ENCODE measurements at places on chromosomes 12 and 14.

- DNase-seq = no peak
Measured at GRCh38 chr14:89461256-89461655, 44.2 kb upstream of the FOXN3 start.

- no peak for DNase-seq
Measured at GRCh38 chr12:49733219-49734017, 7.9 kb upstream of the TMBIM6 start.

DNA sequence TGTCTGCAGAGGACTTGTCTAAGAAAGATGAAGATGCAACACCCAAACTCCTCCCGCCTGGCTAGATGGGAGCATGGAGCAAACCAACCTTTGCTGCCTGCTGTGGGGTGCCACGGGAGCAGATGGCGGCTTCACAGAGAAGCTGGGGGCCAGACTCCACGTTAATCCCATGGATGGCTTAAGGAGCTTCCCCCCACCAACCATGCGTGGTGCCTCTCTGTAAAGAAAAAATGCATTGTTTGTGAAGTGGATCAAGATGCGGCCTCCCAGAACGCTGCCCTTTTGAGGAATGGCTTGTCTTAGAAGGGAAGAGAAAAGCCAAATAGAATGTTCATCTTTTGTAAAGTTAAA lies 15.6 kb downstream of the MVK start:
- DNase-seq = no peak

GRCh38 chr12:45775964-45776363 lies 46.5 kb downstream of the ARID2 start:
- DNase-seq = no peak

GRCh38 chr14:54329082-54329695 lies 67.6 kb upstream of the CDKN3 start:
- no peak for DNase-seq

- DNase-seq = no peak
Measured at GRCh38 chr12:6956021-6956727, 5.0 kb downstream of the PTPN6 start.

GRCh38 chr12:77013091-77013490 lies 52.3 kb downstream of the E2F7 start:
- DNase-seq = no peak

- no peak for DNase-seq
Measured at GRCh38 chr12:96892104-96892503, 15.0 kb upstream of the NEDD1 start.

- DNase-seq = no peak
Measured at GRCh38 chr14:30417121-30417520, 141.8 kb upstream of the G2E3 start.

DNA sequence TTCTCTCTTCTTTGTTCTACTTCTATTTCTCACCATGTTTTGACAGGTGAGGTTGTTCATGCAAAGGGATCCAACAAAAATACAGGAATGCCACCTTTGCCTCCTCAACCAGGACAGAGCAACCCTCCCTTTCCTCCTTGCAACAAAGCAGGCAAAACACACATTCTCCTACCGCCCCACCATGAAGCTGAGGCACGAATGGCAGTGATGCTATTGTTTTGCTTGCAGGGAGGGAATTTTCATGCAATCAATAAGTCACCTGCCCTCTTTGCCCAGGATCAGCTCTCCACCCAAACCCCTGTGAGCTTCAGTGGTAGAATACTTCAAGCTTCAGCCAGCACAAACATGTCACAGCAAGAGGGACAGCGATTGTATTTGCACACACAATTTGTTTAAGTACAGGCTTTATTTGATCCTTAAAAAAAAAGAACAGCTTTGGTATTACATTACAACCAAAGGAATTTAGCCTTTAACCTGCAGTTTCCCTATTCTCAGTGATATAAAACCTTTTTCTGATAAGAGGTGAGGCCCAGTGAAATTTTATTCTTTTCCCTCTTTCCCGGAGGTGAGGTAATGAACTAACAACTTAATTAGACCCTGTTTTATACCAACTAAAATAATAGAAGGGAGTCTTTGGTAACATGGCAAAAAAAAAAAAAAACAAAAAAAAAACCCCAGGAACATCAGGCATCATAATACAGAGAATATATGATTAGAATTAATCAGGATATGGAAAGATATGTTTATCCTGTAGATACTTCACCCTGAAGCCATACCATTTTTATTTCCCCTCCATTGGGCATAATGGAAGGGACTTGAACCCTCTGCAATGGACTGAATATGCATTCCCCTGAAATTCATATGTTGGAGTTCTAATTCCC lies 87.0 kb upstream of the EEA1 start:
- no peak for DNase-seq

- DNase-seq = no peak
Measured at GRCh38 chr12:115722181-115722580, 555.3 kb downstream of the MED13L start.

- DNase-seq = no peak
Measured at GRCh38 chr14:101228949-101229541, 325.5 kb upstream of the RTL1 start.

GRCh38 chr12:128381946-128382345 lies 115.0 kb downstream of the TMEM132C start:
- no peak for DNase-seq

- DNase-seq = no peak
Measured at GRCh38 chr14:37595809-37596621, 586 bp downstream of the TTC6 start.

- no peak for DNase-seq
Measured at GRCh38 chr12:46487567-46488131, 115.1 kb upstream of the SLC38A2 start.

DNA sequence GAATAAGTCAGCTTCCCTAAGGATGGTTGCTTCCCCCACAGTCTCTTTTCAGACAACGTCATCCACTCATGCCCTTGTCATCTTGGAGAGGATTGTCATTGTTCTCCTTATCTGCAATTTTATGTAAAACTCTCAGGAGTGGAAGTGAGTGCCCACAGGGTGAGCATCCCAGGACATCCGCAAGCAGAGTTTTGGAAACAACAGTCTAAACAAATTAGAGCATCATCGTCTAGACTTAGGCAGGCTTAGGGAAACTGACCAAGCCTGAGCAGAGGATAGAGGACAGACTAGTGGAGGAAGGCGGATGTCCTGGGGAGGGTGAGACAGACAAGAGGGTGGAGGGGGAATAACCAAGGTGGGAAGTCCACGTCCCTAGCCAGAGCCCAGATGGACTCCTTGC lies 63.7 kb upstream of the BDKRB2 start:
- DNase-seq = no peak

- DNase-seq = no peak
Measured at GRCh38 chr14:76997257-76997970, 31.1 kb downstream of the IRF2BPL start.

DNA sequence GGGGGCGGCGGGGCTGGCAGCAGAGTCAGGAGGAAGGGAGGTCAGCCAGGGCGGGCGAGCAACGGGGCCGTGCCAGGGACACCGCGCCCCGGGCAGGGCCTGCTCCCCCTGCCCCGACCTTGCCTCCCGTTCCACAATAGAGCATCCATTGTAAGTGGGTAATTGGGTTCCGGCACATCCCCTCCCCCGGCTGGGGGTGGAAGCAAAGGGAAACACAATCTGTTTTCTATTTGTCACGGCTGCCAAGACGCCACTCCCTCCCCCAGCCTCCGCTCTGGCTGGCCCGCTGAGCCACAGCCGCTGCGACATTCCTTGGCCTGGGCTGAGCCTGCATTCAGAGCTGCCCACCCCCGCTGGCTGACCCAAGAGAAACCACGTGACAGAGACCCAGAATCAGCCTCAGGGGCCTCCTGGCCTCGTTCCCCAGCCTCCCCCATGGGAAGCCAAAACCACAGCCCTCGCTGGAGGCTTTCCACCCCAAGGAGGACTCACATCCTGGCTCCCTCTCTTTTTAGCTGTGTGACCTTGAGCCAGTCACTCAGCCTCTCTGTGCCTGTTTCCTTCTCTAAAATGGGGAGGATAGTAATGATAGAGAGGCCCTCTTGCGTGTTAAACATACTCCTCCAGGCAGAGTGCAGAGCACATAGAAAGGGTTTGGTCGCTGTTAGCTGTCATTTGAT lies 117.6 kb downstream of the SCARB1 start:
- DNase-seq = no peak

DNA sequence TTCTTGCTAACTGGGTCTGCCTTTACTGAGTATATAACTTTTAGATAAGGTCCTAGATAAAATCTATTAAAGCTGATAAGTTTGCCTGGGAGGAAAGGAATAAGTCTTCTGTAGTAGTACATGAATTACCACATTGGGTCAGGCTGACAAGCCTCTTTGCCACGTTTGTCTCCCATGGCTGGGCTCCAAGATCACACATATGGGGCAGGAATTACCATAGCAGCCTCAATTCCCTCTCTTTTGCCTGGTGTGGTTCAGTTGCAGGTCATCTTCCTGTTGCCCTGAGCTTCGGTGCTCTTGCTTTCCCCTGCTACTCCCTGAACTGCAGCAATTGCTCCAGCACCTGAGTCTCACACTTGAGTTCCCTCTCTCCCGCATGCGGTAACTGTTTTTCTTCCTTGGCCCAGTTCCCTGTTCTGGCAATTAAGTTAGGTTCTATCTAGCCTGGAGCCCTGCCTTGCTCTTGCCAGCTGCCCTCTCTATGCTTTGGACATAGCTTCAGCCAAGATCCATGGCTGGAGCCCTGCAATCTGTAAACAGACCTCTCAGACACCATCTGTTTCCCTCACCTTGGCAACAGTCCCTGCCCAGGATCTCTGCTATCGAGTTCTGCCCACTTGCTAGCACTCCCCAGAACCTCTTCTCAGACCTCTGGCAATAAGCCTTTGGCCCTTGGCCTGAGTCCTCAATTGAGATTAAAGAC lies 5.8 kb upstream of the GLT8D2 start:
- DNase-seq = no peak

- DNase-seq = no peak
Measured at GRCh38 chr14:85943192-85943591, 413.2 kb downstream of the FLRT2 start.

GRCh38 chr12:131564845-131565244 lies 146.0 kb upstream of the SFSWAP start:
- DNase-seq = no peak
